ENCODE measurements at places on chromosomes 1 and 21.

GRCh38 chr1:167105271-167106118 is 11.6 kb downstream of the STYXL2 start:
- no peak for DNase-seq

DNA sequence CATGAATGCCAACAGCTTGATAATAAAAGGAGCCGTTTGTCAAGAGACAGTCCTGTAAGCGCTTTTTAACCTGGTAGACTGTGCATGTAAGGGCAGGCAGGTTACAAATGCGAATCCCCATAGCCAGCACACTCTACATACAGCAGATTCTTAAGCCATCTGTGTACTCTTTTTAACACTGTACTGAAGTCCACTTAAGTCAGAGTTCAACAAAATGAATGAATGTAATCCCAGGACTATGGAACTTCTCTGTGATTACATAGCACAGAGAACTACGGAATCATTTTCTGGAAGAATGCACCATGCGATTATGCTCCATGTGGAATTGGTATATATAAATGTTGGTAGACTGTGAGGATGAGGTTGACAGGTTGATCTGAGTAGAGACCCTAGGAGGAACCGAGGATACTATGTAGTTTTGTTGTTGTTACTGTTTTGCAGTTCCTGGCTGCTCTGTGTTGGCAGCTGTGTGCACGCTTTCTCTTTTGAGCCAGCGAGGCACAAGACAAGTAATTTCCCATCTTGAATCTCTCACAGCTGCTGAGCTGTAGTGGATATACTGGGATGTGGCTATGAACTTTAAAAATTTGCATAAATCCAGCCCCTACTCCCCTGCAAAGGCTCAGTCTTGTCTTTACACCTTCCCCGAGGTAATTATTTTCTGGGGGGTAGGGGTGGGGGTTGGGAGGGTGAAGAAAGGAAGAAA is 21.9 kb downstream of the LRRC8D start:
- peak; percentile 19 for DNase-seq

DNA sequence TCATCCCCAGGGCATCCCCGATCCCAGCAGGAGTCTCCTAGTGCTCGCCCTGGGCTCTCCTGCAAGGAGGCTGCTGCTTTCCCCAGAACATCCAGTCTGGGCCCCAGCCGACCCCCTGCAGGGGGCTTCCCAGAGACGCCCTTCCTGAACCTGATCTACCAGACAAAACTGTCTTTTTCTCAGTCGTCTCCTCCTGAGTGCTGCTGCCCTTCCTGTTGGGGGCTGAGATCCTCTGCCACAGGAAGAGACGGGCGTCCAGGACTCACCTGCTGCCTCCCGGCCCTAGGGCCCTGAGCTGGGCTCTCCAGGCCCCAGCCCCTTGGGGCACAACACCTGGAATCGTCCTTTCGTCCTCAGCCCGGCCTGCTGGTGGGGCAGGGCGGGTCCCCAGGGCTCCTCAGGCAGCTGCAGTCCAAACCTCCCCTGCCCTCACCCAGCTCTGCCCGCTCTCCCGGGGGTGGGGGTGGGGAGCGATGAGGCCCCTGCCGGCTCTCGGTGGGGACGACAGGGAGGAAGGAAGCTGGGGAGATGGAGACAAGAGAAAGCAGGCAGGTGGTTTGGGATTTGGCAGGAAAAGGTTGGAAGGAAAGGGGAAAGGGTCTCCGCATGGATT is 36.9 kb downstream of the TP73 start:
- no peak for DNase-seq

GRCh38 chr1:185998391-185998790 is 264.2 kb downstream of the HMCN1 start:
- DNase-seq, result no peak

DNA sequence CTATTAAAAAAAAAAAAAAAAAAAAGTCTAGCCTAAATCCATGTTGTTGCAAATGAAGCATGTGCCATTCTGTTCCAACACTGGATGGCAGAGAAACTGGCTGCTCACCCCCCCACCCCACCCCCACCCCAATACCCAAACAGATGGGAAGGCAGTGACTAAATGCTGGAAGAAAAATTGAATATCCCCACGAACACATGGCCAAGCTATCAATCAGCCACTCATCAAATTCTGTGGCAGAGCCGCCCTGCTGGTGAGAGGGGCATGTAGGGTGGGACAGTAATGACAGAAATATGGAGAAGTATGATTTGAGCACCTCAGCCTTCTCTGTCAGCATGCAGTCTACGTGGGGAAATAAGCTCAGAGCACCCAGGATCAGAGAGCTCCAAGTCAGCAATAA is 34.1 kb downstream of the OPTC start:
- DNase-seq, result no peak

GRCh38 chr1:170097449-170097948 is 23.0 kb upstream of the KIFAP3 start:
- DNase-seq, result no peak

DNA sequence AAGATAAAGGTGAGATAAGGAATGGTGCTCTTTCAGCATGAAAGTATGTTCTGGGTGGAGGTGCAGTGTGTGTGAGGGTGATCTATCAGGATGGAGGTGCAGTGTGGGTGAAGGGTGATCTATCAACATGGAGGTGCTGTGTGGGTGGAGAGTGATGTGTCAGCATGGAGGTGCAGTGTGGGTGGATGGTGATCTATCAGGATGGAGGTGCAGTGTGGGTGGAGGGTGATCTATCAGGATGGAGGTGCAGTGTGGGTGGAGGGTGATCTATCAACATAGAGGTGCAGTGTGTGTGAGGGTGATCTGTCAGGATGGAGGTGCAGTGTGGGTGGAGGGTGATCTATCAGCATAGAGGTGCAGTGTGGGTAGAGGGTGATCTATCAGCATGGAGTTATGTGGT is 12.3 kb upstream of the MAP10 start:
- no peak for DNase-seq

- no peak for DNase-seq
These were observed 53.6 kb upstream of the AJAP1 start for GRCh38 chr1:4600615-4601460.

- DNase-seq, result no peak
These were observed 54.4 kb upstream of the RBM34 start for GRCh38 chr1:235215453-235215852.

GRCh38 chr21:46363698-46364097 is 39.7 kb downstream of the PCNT start:
- DNase-seq, result no peak

Data from fibroblast of gingiva (primary cell).